ENCODE measurements at places on chromosomes 5 and 9.

GRCh38 chr5:178462816-178463215 is 127.4 kb downstream of the COL23A1 start:
- no peak for DNase-seq

DNA sequence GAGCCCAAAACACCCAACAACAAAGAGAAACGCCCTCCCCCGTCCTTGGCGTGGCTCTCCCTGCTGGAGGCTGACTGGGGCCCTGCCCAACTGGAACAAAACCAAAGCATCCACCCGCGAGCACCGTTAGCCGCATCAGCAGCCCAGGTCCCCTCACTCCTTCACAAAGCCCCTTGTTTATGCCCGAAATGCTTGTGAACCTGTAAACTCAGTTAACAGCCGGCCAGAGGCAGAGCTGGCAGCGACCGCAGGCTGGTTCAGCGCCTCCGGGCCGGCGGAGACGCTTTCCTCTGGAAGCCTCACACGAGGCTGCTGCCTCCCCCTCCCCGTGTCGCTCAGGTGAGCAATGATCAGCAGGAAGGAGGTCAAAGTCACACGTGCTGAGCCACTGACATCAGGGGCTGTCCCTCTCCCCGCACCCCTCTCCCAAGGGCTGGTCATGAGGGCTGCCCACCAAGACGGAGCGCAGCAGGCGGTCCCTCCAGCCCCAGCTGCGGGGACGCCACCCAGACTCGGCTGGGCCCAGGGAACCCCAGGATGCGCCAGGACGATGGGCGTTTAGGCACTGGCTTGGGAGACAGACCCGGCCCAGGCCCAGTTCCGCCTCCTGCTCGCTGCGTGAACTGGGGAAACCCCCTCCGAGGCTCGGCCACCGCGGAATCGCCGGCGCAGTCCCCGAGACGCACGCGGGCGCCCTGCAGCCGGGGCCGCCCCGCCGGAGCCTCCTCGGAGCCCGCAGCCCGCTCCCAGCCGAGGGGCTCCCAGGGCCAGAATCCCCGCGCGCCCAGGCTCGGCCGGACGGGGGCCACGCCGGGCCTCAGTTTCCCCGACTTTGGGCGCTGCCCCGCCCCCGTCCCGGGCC is 563 bp downstream of the SNAPC4 start:
- no peak for DNase-seq

GRCh38 chr9:31519011-31519410 is 865.4 kb upstream of the ACO1 start:
- DNase-seq, result no peak

DNA sequence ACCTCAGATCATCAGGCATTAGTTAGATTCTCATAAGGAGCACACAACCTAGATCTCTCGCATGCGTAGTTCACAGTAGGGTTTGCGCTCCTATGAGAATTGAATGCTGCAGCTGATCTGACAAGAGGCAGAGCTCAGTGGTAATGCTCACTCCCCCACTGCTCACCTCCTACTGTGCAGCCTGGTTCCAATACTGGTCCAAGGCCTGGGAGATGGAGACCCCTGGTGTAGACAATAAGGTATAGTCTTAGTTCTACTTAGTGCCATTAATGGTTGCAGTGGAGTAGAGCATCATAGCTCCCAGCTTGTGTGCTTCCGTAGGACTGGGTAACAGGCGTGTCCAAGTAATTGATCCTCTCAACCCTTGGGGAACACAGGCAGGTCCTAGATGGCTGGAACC is 70.4 kb upstream of the ANKRD55 start:
- DNase-seq, result no peak

DNA sequence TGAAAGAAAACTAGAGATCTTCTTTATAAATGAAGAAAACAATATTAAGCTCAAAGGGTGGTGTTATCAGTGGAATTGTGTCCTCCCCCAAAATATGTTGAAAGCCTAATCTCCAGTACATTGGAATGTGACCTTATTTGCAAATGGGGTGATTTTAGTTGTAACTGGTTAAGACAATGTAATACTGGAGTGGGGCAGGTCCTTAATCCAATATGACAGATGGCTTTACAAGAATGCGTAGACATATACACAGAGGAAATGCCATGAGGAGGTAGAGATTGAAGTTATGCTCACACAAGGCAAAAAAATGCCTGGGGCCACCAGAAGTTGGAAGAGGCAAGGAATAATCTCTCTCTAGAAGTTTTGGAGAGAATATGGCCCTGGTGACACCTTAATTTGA is 13.7 kb upstream of the TRIM32 start:
- DNase-seq, result no peak

GRCh38 chr5:60010328-60010727 is 116.8 kb upstream of the PDE4D start:
- no peak for DNase-seq

All from NCI-H2107 (cell line).